ENCODE measurements at places on chromosomes 5 and 9. TPM values are rescaled to one million over a fixed set of nuclear protein-coding genes. Genes with fewer than 3 reads are reported as not detected.

DNA sequence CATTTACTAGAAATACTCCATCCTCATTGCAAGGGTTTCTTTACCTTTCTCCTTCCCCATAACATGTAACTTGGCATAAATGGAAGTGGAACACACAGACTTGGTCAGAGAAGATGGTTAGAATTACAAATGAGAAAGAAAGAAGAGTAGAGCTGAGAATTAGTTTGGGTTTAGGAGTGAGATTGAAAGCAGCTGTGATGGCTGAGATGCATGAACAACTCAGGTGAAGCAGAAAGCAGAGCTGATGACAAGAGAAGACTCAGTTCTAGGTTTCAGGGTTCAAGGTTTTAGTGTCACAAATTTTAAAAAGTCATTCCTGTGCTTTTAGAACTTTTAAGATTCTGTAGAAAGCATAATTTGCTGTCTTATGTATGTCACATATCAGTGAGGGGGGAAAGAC, 54.0 kb downstream of the TMEM161B start:
- H3K4me1 ChIP-seq, result no peaks in the 10 kb centered on the region
- no peaks in the 10 kb centered on the region for H3K27me3 ChIP-seq
- peaks cover 53% of the 10 kb centered on the region for H3K36me3 ChIP-seq
- no peak overlapping the region for H3K27ac ChIP-seq

Gene FGF18
- total RNA-seq, result 0.10 TPM

Gene LCN9
- not detected for total RNA-seq

- no peak overlapping the region for H3K27ac ChIP-seq
- H3K27me3 ChIP-seq, result no peaks in the 10 kb centered on the region
- H3K4me1 ChIP-seq, result no peaks in the 10 kb centered on the region
- DNase-seq, result no peak
These were observed 68.8 kb downstream of the ZNF608 start for GRCh38 chr5:124677374-124678351.

- no peak for DNase-seq
- H3K27me3 ChIP-seq, result peaks cover 5% of the 10 kb centered on the region
- no peak overlapping the region for H3K4me3 ChIP-seq
- no peaks in the 10 kb centered on the region for H3K4me1 ChIP-seq
These were observed 189.2 kb downstream of the HINT1 start for GRCh38 chr5:130975847-130976246.

DNA sequence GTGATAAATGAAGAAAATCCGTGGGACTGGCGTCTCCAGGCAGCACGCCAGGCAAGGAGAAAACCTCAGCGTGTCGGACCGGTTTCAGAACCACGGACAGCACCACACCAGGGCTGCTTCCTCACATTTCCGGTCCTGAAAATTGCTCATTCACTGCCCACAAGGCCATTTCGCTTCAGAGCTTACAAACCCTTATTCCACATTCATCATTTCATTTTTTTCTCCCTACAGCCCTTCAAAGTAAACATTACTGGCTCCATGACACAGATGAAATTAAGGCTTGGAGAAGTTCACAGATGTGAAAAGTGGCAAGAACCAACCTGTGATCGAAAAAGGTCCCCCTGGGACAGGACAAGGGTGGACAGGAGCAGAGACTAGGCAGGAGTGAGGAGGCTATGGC, 1.5 kb upstream of the GPRIN1 start:
- H3K27me3 ChIP-seq, result peaks cover 33% of the 10 kb centered on the region
- H3K27ac ChIP-seq, result no peak overlapping the region
- H3K36me3 ChIP-seq, result peaks cover 1% of the 10 kb centered on the region
- H3K4me3 ChIP-seq, result peak overlapping the region; percentile 30

DNA sequence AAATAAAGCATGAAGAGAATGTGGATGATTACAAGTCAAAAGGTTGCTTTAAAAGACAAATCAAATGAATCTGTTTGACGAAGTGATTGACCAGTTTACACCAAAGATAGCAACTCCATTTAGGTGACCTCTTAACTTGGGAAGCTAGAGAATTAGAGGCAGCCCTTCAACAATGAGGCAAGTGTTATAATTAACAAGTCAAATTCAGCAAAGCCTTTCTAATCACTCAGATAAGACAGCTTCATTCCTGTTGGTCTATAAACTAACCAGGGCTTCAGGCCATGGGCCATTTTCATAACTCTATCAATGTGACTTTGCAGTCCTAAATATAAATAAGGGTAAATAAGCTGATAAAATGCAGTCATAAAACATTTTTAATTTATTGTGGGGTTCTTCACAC, 712.2 kb upstream of the SEMA6A start:
- no peaks in the 10 kb centered on the region for H3K4me1 ChIP-seq
- no peak for DNase-seq
- no peaks in the 10 kb centered on the region for H3K27me3 ChIP-seq
- H3K4me3 ChIP-seq, result no peak overlapping the region
- no peaks in the 10 kb centered on the region for H3K36me3 ChIP-seq

DNA sequence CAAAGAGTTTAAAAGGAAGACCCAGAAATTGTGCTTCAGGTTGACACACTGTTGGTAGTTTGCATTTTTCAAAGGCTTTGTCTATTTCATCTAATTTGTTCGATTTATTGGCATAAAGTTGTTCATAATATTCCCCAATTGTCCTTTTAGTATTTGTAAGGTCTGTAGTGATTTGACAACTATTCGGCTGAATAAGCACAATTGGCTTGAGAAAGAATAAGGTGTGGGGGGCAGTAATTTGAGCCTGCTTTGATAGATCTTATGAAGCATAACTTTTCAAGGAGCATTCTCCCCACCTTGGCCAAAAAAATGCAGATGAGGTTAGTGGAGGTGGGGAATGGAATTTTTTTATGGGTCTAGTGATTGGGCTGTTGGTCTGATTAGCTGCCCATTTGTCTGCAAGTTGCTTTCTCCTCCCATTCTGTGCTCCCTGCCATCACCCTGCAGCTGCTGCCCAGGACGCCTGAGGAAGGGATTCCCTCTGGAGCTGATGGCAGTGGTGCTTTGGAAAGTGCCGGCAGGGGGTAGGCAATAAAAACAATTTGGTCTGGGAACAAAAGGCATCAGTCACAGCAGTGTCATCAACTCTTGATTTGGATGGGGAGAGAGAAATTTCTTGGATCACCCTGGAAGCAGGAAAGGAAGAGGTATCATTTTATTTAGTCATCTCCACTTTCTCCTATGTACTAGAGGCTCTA, 26.6 kb downstream of the WNT8A start:
- H3K36me3 ChIP-seq, result no peaks in the 10 kb centered on the region
- no peaks in the 10 kb centered on the region for H3K27me3 ChIP-seq
- no peak overlapping the region for H3K4me3 ChIP-seq
- no peak overlapping the region for H3K27ac ChIP-seq
- no peaks in the 10 kb centered on the region for H3K4me1 ChIP-seq

DNA sequence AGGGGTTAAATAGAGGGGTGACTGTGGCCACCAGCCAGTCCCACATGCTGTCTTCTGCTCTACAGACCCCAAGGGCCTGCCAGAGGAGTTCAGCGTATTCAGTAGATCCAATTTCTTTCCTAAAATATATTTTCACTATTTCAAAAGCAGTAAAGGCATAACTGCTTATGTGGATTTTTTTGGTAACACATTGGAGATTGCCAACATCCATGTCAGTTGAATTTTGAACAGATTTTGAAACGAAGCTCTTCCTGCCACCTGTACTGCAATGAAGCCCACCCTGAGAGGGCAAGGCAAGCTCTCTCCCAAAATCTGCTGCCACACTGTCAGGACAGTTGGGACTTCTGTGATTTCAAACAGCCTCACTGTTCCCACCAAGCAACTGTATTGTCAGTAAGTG, 37.1 kb upstream of the SARDH start:
- DNase-seq, result no peak
- H3K36me3 ChIP-seq, result peaks cover 6% of the 10 kb centered on the region
- H3K4me1 ChIP-seq, result no peaks in the 10 kb centered on the region

Gene TPD52L3
- total RNA-seq, result not detected

DNA sequence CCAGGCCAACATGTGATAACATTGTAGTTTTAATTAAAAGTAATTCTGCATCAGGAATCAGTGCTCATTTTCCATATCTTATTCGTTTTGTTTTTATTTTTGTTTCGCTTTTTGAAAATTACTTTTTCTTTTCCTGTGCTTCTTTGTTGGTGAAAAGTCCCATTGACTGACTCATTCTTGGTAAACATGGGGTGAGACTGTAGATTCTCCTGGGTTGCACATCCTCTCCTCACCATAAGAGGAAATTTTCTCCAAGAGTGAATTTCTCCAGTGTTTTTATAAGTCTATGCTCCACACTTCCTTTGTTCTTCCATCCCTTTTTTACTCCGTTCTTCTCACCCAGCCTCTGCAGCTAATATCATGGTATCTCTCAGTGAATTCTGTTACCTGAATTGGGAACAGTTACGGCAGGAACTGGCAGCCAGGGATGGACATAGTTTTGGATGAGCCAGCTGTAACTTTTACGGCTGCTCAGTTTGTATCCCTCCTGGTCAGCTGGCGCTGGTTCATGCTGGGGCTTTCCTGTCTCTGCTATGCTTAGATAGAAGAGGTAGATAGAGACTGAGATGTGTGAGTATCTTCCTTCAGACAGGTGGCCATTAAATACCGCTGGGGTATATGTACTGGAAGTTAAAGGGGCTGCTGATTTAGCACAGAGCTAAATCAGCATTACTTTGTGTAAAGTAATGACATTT, 80.0 kb downstream of the MAN2A1 start:
- H3K27me3 ChIP-seq, result no peaks in the 10 kb centered on the region
- H3K27ac ChIP-seq, result no peak overlapping the region
- H3K4me1 ChIP-seq, result peaks cover 5% of the 10 kb centered on the region
- H3K36me3 ChIP-seq, result peaks cover 28% of the 10 kb centered on the region
- no peak for DNase-seq
- no peak overlapping the region for H3K4me3 ChIP-seq

Gene TMEM215
- not detected for total RNA-seq

GRCh38 chr9:14157191-14157590, 156.8 kb downstream of the NFIB start:
- DNase-seq, result no peak
- H3K27ac ChIP-seq, result no peak overlapping the region
- H3K4me1 ChIP-seq, result peaks cover 6% of the 10 kb centered on the region
- H3K36me3 ChIP-seq, result no peaks in the 10 kb centered on the region

GRCh38 chr5:10756549-10756948, 4.5 kb downstream of the DAP start:
- H3K4me3 ChIP-seq, result no peak overlapping the region
- no peak for DNase-seq
- peaks cover 45% of the 10 kb centered on the region for H3K4me1 ChIP-seq
- no peaks in the 10 kb centered on the region for H3K27me3 ChIP-seq

GRCh38 chr5:59562756-59563389, 330.7 kb downstream of the PDE4D start:
- H3K27ac ChIP-seq, result no peak overlapping the region
- peaks cover 4% of the 10 kb centered on the region for H3K4me1 ChIP-seq
- H3K4me3 ChIP-seq, result no peak overlapping the region

DNA sequence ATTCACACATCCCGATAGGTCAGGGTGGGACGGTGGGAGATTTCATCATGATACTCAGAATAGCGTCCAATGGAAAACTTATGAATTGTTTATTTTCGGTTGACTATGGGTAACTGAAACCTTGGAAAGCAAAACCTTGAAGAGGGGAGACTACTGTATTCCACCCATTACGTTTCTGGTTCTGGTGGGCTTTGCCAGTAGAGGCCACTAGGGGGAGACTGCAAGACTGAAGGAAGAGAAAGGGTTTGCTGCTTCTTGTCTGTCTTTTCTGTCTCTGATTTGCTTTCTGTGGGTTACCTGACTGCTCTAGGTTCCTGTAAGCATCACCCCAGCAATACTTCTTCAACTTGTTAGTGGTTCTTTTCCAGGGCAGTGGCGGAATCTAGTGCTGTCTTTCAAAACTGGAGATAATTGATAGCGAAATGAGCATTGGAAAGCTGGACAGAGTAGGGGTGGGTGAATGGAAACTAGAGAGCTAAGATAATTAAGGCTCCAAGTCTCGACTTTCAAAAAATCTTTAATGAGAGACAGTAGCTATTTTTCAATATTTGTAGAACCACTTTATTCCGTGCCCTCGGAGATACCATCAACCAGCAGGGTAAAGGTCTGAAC, 27.0 kb downstream of the GRIN3A start:
- H3K27ac ChIP-seq, result no peak overlapping the region
- H3K36me3 ChIP-seq, result no peaks in the 10 kb centered on the region
- DNase-seq, result peak; percentile 35
- no peaks in the 10 kb centered on the region for H3K4me1 ChIP-seq
- H3K4me3 ChIP-seq, result no peak overlapping the region

GRCh38 chr5:14475045-14475444, 106.5 kb upstream of the OTULINL start:
- H3K27me3 ChIP-seq, result peaks cover 1% of the 10 kb centered on the region
- no peak overlapping the region for H3K4me3 ChIP-seq
- H3K27ac ChIP-seq, result no peak overlapping the region
- H3K36me3 ChIP-seq, result no peaks in the 10 kb centered on the region
- peaks cover 10% of the 10 kb centered on the region for H3K4me1 ChIP-seq
- DNase-seq, result no peak

DNA sequence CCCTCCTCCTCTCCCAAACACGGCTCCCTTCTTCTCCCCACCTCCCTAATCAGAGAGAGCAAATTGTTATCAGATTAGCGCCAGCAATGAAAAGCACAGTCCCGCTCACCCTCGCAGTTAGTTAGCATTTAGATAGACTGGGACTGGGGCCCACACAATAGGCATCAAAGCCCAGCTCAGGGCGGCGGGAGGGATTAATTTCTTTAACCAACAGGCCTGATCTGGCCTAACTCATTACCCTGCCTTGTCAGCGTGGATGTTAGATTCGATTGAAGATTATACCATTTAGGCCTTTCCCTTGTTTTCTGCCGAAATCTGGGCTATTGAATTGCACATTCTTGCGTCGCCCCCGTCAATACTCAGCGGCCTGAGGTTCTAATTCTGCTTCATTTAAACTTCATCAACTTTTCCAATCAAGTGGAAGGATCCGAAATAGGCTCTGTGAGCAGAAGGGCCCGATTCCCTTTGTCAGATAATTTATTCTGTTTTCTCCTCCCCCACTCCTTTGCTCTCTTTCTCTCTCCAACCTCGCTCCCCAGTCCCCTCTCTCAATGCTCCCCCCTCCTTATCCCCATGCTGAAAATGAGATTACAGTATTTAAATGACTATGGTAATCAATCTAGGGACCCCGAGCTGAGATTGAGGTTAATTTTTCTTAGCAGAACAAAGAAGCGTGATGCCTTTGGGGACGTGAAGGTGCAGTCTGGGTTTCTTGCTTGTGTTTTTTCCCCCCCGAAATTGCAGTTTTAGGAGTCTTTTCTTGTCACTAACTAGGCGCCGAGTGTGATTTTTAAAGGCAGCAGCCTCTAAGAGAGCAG, 15.1 kb downstream of the CFAP77 start:
- H3K27ac ChIP-seq, result no peak overlapping the region
- H3K27me3 ChIP-seq, result peaks cover 34% of the 10 kb centered on the region
- DNase-seq, result no peak
- H3K36me3 ChIP-seq, result no peaks in the 10 kb centered on the region
- H3K4me1 ChIP-seq, result no peaks in the 10 kb centered on the region

Gene GPRIN1
- 4.5 TPM for total RNA-seq

- H3K36me3 ChIP-seq, result no peaks in the 10 kb centered on the region
- H3K4me3 ChIP-seq, result peak within 1 kb of the TSS; percentile 67
- H3K27me3 ChIP-seq, result peaks cover 34% of the 10 kb centered on the region
- peak; percentile 90 for DNase-seq
- peaks cover 10% of the 10 kb centered on the region for H3K4me1 ChIP-seq
These were observed at the start of gene NPDC1 for GRCh38 chr9:137046088-137046787. Gene NPDC1, minus strand, starts transcription at chr9:137046177. Its CDS starts 188 bp downstream, at chr9:137045989.

Measured in activated CD4-positive, alpha-beta memory T cell treated with anti-CD3 and anti-CD28 coated beads for 36 hours (primary cell).